ENCODE measurements at places on chromosomes 6 and 20. TPM values are rescaled to one million over a fixed set of nuclear protein-coding genes. Genes with fewer than 3 reads are reported as not detected.

- DNase-seq: peak; percentile 50
Measured at GRCh38 chr20:53941680-53942471, 128.5 kb downstream of the BCAS1 start.

DNA sequence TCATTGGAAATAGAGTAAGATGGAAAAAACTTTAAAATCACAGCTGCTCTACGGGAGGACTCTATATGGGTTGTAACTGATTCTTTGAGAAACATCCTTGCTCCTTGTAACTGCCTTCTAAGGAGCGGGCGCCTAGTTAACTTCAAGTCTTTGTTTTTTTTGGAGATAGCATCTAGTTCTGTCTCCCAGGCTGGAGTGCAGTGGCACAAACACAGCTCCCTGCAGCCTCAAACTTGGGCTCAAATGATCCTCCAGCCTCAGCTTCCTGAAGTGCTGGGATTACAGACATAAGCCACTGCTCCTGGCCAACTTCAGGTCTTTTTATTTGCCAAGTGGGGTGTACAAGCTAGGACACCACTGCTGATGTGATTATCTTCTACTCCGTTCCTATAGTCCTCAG lies 506.4 kb upstream of the SOX4 start:
- no peak for DNase-seq

The TCFL5 gene
- total RNA-seq: 13.7 TPM

GRCh38 chr20:47863981-47864380 lies 78.7 kb upstream of the SULF2 start:
- DNase-seq: no peak

- peak; percentile 90 for DNase-seq
Measured at GRCh38 chr6:152146385-152146784, 338.9 kb downstream of the ESR1 start.

The PRKN gene
- 5.6 TPM for total RNA-seq

- DNase-seq: no peak
Measured at GRCh38 chr20:4059606-4060005, 44.2 kb upstream of the RNF24 start.

The PABPC1L gene
- total RNA-seq: 11.9 TPM

DNA sequence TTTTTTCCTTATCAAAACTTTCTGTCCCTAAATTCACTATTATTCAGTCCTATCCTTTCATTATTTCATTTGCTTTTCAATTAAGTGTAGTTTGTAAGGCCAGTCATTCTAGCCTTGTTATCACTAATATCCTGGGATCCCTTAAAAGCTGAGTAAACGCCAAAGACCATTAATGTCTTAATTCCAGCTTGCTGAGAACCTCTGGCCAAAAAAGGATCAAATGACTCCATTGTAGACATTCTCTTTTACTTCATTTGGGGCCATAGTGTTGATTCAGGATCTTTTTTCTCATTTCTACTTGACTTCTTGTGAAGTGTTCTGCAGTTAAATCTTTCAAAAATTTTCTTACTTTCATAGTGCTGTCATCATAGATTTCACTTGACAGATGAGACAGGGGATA lies 379.7 kb downstream of the LAMA2 start:
- DNase-seq: no peak

DNA sequence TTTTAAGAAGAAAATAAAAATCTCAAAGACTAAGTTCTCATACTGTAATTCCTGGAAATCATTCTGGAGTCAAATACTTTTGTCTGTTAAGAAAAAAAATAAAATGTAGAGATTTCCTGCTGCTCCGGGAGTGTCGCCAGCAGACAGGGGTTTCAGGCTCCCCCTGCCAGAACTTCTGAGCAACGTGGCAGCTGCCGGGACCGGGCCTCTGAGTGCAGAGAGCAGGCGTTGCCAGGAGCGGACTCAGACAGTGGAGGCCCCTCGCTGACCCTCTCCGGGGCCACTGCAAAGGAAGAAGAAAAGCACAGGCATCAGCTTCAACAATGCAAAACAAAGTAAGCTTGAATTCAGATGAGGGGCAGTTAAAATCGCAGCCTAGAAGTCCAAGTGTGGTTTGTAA lies 95.5 kb downstream of the THBS2 start:
- peak; percentile 94 for DNase-seq

GRCh38 chr20:4998160-4998651 lies 3.1 kb downstream of the SLC23A2 start:
- DNase-seq: no peak

GRCh38 chr6:158818581-158819212 lies 471 bp downstream of the EZR start:
- peak; percentile 66 for DNase-seq

- DNase-seq: no peak
Measured at GRCh38 chr6:11272491-11273192, 40.2 kb upstream of the NEDD9 start.

GRCh38 chr6:12232821-12233220 lies 57.3 kb upstream of the EDN1 start:
- no peak for DNase-seq

The PTCHD4 gene
- 5.8 TPM for total RNA-seq

DNA sequence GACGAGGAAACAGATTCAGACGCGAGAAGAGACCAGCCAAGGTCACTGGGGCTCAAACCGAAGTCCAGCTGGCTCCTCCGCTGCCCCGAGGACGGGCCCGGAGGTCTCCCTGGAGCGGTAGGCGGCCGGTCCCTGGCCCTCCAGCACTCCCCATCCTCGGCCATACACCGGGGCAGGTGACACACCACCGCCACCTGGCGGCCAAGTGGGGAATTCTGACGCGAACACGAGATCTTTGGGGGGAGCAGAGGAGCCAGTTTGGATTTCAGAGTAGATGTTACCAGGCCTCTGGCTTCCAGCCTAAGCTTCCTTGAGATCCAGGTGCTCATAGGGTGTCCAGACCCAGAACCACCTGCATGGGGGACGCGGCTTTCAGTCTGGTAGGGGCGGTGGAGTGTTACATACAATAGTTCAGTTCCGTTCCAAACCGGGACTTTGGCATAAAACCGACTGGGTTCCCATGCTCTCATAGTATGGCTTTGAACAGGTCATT lies 16.1 kb downstream of the BPIFB1 start:
- peak; percentile 15 for DNase-seq
